Lower leg skin (tissue), 4 donors: ENCODE measurements at places on chromosomes 7 and 10.

- DNase-seq: no peak
Measured at GRCh38 chr7:117143580-117143979, 179.3 kb downstream of the WNT2 start.

GRCh38 chr10:35903021-35903420 is 260.9 kb upstream of the FZD8 start:
- DNase-seq: no peak

DNA sequence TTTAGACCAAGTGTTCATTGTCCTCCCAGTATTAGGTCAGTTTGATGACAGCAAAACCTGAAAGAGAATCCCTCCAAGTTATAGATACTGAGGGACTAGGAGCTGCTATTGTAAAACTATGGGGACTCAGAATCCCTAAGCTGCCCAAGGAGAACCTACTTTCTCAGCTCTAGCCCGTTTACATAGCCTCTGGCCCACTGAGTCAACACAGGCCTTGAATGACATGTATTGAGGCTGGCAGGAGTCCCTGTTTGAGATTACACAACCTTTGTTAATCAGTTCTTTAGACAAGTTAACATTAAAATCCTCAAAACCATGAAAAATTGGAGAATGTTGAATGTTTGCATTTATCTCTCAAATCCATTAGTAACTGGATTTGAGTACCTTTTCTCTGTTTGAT is 1079.0 kb downstream of the KCNMA1 start:
- peak; percentile 60 for DNase-seq

GRCh38 chr10:131038056-131038455 is 273.5 kb downstream of the TCERG1L start:
- peak; percentile 56 for DNase-seq

GRCh38 chr7:1995426-1995825 is 237.3 kb downstream of the MAD1L1 start:
- no peak for DNase-seq

DNA sequence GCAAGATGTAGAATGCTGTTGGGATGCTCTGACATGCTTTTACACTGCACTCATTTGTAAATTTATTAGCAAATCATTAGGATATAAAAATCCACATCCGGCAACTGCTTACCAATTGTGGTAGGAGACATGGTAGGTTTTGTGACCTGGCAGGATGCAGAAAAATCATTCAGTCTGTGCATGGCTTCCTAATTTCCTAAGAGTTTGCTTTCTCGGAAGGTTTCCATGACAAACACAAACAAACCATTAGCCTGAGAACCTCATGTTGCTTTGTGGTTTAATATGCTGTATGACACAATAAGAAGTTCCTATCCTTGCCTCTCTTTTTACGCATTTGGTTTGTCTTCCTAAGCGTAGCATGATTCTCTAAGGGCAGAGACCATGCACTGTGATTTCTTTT is 14.7 kb upstream of the LMBR1 start:
- no peak for DNase-seq

- DNase-seq: no peak
Measured at GRCh38 chr10:72690071-72690755, 1.7 kb upstream of the MCU start.

DNA sequence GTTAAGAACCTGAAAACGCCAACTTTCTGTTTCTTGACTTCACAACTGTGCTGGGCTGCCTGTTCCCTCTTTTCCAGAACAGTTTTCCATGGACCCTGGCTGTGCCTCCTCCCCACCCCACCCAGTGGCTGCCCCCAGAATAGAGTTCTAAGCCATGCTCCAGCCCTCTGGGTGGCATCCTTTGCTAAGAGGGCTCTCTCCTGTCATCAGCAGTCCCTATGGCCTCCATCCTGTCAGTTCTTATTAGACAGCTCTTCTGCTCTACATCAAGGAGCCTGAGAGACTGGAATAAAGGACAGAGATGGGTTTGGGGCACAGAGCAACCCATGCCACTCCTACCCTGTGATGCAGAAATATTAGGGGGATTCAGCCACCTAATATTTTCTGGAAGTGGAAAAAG is 13.9 kb upstream of the LRRC4 start:
- DNase-seq: no peak

- no peak for DNase-seq
Measured at GRCh38 chr10:48239618-48240017, 34.9 kb downstream of the FRMPD2 start.

DNA sequence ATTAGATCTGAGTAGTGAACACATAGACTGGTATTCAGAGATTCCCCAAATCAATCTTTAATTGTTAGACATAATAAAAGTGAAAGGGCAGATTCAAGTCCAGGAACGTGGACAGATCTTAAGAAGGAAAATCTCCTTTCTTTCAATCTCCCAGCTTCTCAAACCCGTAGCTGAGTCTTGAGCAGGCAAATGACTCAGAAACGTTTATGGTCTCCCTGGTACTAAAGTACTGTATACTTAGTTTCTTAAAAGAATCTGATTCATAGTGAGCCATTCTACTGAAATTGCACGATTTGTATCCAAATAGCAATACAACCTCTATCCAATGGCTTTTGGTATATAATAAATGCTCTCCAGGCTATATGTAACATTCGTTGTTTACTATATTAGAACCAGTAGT is 140.4 kb upstream of the RHEB start:
- no peak for DNase-seq

DNA sequence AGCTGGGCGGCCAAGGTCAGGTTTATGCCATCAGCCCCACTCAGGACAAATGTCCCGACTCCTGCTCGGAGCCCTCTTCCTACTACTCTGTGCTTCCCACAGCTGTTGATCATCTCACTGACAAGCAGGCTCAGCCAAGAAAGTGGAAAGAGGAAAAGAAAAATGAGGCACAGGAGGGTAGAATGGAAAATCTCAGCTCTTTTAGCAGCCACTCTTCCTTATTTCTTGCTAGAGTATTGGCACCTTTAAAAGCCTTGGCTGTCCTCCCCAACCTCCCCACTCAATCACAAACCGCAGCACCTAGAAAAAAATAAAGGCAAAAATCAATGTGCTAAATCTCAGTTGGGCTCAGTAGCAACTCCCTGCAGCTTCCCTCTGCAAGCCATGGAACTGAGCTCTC is 35.3 kb upstream of the AGK start:
- DNase-seq: no peak
